ENCODE measurements at places on chromosomes 16 and 17. TPM values are rescaled to one million over a fixed set of nuclear protein-coding genes. Genes with fewer than 3 reads are reported as not detected.
A peak's percentile ranks its signal among the peaks of the same experiment; 100 is the strongest.

The TBC1D3B gene
- total RNA-seq, result 21.4 TPM

The ZNF750 gene
- not detected for total RNA-seq

The CXCL16 gene
- total RNA-seq, result 2.2 TPM

The TSPOAP1 gene
- 42.3 TPM for total RNA-seq

The TOM1L1 gene
- 1.00 TPM for total RNA-seq

The PRPSAP2 gene
- total RNA-seq, result 64.6 TPM

The NOL11 gene
- total RNA-seq, result 63.6 TPM

The KRT25 gene
- total RNA-seq, result not detected

The PDPR gene
- total RNA-seq, result 33.6 TPM

The CES1 gene
- not detected for total RNA-seq

DNA sequence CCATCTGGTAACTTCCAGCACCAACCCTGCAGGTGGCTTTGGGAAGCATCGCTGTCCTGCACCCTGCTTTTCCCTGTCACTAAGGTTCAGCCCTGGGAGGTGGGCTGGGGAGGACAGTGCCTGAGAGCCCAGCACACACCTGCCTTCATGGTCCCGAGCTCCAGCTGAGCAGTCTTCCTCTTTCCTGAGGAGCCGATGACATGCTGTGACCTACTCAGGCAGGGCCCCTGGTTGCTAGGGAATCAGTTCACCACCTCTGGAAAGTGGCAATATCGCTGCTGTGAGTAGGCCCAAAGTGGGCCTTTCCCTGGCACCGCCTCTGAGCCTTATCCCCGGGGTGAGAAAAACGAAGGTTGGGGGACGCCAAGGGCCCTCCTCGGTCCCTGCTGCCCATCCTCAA is 17.9 kb downstream of the ST3GAL2 start:
- no peak for DNase-seq
- peaks cover 31% of the 10 kb centered on the region for H3K4me1 ChIP-seq
- H3K36me3 ChIP-seq, result no peaks in the 10 kb centered on the region
- no peaks in the 10 kb centered on the region for H3K27me3 ChIP-seq
- no peak overlapping the region for H3K4me3 ChIP-seq
- no peak overlapping the region for H3K27ac ChIP-seq

DNA sequence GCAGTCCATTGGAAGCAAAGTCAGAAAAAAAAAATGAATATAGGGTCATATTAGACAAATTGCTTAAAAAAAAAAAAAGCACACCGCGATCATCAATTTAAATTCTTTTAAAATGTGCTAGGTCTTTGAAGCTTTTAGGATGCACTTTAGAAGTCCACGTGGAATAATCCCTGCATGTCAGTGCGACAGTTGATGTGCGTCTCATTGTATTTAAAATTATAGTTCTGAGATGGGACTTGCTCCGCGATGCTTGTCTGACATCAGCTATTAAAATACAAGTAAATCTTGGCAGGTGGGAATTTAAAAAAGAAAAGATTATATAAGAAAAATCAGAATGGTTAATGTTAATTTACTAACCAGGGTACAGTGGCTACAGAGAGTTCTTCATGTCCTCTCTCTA is 105.2 kb downstream of the RBFOX1 start:
- no peaks in the 10 kb centered on the region for H3K4me1 ChIP-seq
- DNase-seq, result no peak
- H3K27me3 ChIP-seq, result no peaks in the 10 kb centered on the region
- no peak overlapping the region for H3K27ac ChIP-seq

DNA sequence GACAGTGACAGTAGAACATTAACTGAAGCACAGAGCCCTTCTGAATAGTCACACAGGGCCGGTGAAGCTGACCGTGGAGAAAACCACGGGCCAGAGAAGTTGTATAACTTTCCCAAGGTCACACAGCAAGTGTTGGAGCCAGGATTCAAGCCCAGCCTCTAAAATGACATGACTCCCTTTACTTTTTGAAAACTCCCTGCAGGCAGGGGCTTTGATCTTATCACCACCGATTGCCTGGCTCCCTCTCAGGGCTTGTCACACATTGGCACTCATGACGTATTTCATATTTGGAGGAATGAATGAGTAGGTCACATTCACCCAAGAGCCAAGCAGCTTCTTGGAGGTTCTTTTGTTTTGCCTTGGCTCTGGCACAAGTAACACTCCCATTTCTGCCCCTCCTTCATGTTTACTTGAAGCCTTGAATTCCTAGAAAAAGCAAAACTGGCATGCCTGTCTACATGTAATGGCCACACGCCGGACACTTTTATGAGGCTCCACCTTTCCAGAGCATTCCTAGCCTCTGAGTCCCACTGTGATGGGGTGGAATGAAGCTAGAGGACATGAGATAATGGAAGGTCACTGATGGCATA is 13.3 kb upstream of the RBBP6 start:
- H3K4me1 ChIP-seq, result no peaks in the 10 kb centered on the region
- H3K27me3 ChIP-seq, result no peaks in the 10 kb centered on the region
- H3K36me3 ChIP-seq, result no peaks in the 10 kb centered on the region
- DNase-seq, result no peak
- H3K4me3 ChIP-seq, result no peak overlapping the region

- H3K36me3 ChIP-seq, result peaks cover 3% of the 10 kb centered on the region
- H3K4me3 ChIP-seq, result no peak overlapping the region
- H3K4me1 ChIP-seq, result no peaks in the 10 kb centered on the region
These were observed 32.0 kb downstream of the SPNS3 start for GRCh38 chr17:4465786-4466185.

DNA sequence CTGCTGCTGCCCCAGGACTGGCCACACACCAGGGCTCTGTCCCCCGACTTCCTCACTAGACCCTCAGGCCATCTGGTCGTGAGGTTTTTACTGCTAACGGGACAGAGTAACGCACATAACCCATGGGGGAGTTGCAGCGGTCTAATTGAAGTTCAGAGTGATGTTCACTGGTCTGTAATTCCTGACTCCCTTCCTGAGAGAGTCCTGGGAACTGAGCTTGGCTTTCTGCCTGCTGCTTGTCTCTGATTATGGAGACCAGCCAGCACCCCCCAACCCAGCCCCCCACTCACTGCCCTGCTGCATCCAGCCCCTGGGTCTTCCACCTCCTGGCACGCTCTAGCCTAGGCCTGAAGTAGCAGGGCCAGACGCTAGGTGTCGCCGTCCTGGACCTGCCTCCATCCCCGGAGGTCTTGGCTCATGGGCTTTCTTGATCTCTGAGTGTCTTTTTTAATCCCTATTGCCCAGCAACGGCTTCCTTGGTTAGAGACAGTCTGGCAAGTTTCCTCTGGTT is 192.9 kb downstream of the CCDC182 start:
- H3K27ac ChIP-seq, result no peak overlapping the region
- H3K27me3 ChIP-seq, result no peaks in the 10 kb centered on the region
- peaks cover 37% of the 10 kb centered on the region for H3K4me1 ChIP-seq
- H3K4me3 ChIP-seq, result no peak overlapping the region
- peak; percentile 34 for DNase-seq

DNA sequence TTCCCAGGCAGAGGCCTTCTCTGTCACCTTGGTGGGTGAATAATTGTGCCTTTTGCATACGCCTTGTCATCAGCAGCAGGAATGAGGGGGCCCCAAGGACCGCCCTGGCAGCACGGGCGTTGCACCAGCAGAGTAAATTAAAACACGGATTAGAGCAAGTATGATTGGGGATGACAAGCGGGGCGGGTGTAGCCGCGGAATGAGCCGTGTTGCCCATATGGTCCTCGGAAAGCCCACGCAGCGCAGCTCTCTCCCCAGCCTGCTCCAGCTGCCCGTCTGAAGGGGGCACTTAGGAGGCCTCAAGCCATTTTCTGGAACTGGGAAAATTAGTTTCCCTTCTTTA is 299.4 kb upstream of the IRX3 start:
- no peak overlapping the region for H3K27ac ChIP-seq
- DNase-seq, result no peak
- H3K36me3 ChIP-seq, result no peaks in the 10 kb centered on the region
- H3K27me3 ChIP-seq, result peaks cover 7% of the 10 kb centered on the region

DNA sequence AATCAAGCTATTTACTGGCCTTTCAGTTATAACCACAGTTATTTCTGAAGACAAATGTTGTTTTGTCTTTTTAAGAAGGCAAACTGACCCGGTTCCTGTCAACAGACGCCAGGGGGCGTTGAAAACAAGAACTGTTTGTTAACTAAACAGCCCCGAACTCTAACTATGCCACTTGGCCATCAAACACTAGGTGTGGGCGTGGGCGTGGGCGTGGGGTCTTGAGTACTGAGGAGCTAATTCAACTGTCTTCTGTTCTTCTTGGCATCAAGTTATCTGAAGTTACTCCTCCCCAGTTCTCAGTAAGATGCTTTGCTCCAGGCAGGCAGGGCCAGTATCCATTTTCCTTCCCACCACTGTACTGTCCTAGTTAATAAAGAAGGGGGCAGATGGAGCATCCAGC is 63.3 kb upstream of the MTMR4 start:
- no peaks in the 10 kb centered on the region for H3K27me3 ChIP-seq
- peak; percentile 49 for DNase-seq
- peaks cover 8% of the 10 kb centered on the region for H3K4me1 ChIP-seq
- no peaks in the 10 kb centered on the region for H3K36me3 ChIP-seq
- H3K27ac ChIP-seq, result no peak overlapping the region

GRCh38 chr16:78761427-78761826 is 662.0 kb downstream of the WWOX start:
- H3K4me1 ChIP-seq, result no peaks in the 10 kb centered on the region
- no peak overlapping the region for H3K27ac ChIP-seq
- peaks cover 5% of the 10 kb centered on the region for H3K27me3 ChIP-seq
- H3K4me3 ChIP-seq, result no peak overlapping the region
- peak; percentile 58 for DNase-seq

DNA sequence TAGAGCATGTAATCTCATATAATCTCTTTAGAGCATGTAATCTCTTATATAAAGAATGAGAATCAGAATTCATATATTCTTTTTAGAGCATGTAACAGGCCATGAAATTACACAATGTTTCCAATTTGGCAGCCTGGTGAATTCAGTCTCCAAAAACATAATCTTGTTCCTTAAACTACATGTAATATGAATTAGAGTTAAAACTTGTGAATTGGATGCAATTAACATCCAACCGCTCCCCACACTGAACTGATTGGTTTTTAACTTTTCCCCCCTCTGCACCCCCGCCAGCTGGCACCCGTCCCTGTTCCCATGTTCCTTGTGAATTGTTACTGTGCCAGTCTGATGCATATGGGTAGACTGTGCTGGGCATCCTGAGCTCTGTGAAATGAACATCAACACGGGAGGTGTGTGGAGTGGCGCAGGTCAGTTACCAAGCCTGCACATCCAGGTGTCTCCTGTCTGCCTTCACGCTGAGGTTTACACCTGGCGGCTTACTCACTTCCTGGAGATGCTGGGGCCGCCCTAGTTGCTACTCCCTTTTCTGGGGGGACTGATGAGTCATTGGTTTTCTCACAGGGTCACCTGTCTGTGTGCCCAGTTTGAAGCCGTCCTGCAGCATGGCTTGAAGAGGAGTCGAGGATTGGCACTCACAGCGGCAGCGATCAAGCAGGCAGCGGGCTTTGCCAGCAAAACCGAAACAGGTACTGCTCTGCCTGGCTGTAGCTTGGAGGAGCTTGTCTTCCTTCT is 50.4 kb downstream of the SNX29 start:
- no peak for DNase-seq
- no peak overlapping the region for H3K4me3 ChIP-seq
- no peaks in the 10 kb centered on the region for H3K27me3 ChIP-seq
- no peak overlapping the region for H3K27ac ChIP-seq
- no peaks in the 10 kb centered on the region for H3K36me3 ChIP-seq

- H3K36me3 ChIP-seq, result peaks cover 6% of the 10 kb centered on the region
- H3K27me3 ChIP-seq, result no peaks in the 10 kb centered on the region
- no peak for DNase-seq
- no peak overlapping the region for H3K27ac ChIP-seq
- H3K4me3 ChIP-seq, result no peak overlapping the region
These were observed 8.3 kb downstream of the MT1X start for GRCh38 chr16:56690420-56691122.

DNA sequence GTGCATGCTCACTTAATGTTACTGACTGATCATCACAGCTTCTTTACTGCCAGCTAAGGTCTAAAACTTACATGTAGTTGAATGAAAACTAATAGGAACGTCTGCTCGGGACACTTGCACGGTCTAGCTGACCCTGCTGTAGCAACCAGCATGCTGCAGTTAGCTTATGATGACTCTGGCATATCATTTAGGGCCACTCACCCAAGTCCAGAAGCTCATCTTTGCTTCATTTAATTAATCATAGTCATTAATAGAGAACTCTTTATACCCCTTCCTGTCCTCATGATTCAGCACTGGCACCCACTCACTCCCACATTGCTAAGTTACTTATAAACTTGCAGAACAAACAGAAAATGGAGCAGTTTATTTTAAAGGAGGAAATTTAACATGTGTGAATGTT is 136.3 kb downstream of the NLK start:
- H3K4me1 ChIP-seq, result peaks cover 21% of the 10 kb centered on the region
- H3K27ac ChIP-seq, result no peak overlapping the region
- no peak for DNase-seq
- H3K27me3 ChIP-seq, result no peaks in the 10 kb centered on the region

- H3K4me3 ChIP-seq, result no peak overlapping the region
- no peak for DNase-seq
These were observed 38.3 kb upstream of the NAT9 start for GRCh38 chr17:74814453-74814852.

GRCh38 chr16:51701025-51701424 is 550.0 kb upstream of the SALL1 start:
- peaks cover 4% of the 10 kb centered on the region for H3K36me3 ChIP-seq
- H3K4me1 ChIP-seq, result no peaks in the 10 kb centered on the region
- H3K4me3 ChIP-seq, result no peak overlapping the region
- no peak overlapping the region for H3K27ac ChIP-seq

DNA sequence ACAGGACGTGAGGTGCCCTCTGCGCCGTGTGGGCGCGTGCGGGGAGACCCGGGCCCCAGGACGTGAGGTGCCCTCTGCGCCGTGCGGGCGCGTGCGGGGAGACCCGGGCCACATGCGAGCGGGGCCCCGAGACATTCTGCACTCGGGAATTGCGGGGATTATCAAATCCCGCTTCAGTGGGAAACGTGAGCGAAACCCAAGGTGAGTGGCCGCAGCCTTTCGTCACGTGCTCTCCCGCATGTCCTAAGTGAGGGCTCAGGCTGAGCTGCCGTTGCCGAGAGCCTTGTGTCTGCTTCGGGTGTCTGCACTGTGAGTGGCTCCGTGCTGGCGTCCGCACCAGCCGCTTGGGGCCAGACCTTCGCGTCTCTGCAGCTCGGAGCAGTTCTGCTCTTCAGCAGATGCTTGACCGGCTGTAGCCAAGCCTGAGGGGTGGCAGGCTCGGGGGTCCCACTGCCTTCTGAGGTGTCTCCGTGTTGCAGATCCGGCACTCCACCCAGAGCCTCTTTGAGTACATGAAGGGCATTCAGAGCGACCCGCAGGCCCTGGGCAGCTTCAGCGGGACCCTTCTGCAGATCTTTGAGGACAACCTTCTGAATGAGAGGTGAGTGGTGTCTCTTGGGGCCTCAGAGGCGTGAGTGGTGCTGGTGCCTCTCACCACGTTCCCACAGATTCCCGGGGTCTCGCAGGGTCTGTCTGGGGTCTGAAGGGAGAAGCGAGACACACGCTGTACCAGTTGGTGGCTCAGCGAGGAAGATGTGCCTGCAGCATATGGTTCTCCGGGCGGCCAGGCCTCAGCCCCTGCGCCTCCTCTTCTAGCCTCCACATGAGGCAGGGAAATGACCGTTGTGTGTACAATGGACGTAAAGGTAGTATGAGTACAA is 90.5 kb upstream of the ZNF750 start:
- no peaks in the 10 kb centered on the region for H3K27me3 ChIP-seq
- no peak overlapping the region for H3K27ac ChIP-seq
- H3K4me1 ChIP-seq, result no peaks in the 10 kb centered on the region
- no peak for DNase-seq
- peaks cover 9% of the 10 kb centered on the region for H3K36me3 ChIP-seq

All from activated T-cell treated with anti-CD3 and anti-CD28 coated beads, Interleukin-2, amount 50 U/mL, for 72 hours (primary cell).